ENCODE measurements at places on chromosomes 4 and X. TPM values are rescaled to one million over a fixed set of nuclear protein-coding genes. Genes with fewer than 3 reads are reported as not detected.

DNA sequence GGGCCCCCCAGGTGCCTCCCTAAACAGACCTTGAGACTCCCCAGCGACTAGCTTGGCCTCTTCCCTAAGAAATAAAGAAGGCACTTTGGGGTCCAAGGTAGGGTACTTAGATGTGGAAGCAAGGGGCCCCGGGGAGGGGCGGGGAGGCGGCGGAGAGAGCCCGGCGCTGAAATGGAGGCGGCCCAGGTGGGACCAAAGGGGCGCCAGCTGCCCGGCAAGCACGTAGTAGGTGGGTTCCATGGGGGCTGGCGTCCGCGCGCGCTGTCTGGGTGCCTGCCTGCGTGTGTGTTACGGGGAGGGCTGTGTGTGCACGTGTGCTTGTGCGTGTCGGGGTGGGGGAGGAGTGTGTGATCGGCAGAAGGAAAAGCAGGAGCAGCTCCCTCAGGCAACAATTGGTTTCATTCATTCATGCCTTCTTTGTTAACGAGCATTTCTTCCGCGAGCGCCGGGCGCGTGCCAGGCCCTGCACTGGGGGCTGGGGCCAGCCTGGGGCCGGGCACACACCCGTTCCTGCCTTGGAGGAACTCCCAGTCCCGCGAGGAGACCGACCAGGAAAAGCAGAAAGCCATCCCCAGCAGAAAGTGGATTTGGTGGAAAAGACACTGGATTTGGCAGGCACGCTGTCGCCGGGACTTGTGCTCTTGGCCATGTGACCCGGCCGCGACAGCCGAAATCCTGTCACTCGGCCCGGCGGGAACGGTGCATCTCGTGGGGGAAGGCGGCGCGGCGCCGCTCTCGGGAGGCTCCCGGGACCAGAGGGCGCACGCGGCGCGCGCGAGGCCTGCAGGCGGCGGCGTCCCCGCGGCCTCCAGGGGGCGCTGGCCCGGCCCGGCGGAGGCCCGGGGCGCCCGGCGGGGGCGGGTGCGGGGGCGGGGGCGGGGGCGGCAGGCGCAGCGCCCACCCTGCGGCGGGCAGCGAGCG, 3.3 kb upstream of the DUSP9 start:
- no peak for DNase-seq

DNA sequence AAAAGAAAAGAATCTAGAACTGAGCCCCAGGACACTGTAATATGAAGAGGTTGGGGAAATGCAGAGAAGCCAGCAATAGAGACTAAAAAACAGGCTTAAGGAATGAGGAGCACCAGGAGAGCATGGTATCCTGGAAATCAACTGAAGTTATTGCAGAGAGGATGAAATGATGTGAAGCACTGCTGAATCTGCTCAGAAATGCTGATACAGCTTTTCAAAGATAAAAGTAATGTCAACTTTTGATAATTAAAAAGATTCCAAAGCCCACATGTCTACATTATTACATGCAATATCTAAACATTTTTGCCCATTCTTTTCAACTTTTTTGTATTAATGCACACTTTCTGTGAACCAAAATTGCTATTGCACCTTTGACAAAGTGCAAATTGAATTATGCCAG, 718.4 kb downstream of the ADGRL3 start:
- DNase-seq, result no peak

DNA sequence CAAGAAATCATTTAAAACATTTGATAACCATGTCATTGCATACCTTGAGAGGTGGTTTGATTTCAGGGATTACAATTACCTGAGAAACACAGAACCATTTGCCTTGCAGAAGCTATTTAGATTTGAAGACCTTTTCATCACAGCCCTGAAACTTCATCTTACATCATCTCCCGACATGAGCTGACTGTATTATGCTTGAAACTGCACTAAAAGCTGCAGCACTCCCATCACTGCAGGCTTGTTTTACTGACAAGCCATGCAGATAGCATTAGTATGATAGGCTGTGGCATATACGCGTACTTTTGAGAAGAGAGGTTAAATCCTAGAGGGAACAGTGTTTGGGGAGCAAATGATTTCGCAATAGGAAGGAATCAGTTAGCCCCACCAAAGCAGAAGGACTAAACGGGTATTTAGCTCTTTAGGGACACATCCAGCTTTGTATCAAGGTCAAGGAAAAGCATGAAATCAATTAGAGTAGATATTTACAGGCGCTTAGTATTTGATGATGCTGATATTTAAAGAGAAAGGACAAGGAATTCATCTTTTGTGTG, 133.2 kb upstream of the DIAPH2 start:
- no peak for DNase-seq

S100P gene
- 0.17 TPM for total RNA-seq

WAS gene
- total RNA-seq, result not detected

TTC29 gene
- not detected for total RNA-seq

SAT1 gene
- 453 TPM for total RNA-seq

DNA sequence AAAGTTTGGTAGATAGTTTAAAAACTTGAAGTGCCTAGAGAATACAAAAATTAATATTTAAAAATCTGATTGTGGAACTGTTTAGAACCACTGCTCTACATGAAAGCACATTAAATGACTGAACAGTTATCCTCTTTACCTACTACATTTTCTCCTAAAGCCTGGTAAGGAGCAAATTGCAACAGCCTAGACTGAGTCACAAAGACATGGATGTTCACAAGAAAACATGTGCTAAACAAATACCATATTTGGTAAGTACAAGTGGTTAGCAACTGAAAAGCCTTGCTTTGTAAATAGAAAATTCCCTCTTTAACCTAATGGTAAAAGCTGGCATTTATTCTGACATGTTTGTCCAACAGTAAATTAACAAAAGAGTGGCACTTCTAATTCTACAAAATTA, 203.1 kb downstream of the FBXO8 start:
- DNase-seq, result no peak

DNA sequence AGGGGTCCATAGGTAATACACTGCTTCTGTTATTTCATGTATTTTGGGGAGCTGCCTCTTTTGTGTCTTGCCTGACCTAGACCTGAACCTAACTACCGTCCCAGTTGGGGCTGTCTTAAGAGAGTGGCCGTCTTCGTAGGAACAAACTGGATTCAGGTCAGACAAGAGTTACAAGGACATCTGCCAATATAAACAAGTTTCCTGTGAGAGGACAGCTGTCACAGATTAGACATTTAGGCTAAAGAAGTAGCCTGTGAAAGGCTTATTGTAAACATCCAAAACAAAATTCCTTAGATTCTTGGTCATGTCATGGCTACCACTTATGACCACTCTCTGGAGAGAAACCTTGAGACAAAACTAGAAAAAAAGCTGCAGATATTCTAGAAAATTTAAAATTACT, 797.6 kb upstream of the AADAT start:
- DNase-seq, result no peak

- peak; percentile 9 for DNase-seq
Observed at GRCh38 chr4:54032558-54033135, 31.8 kb downstream of the CHIC2 start.

GRCh38 chr4:56879996-56880395, 27.7 kb upstream of the REST start:
- DNase-seq, result no peak

DNA sequence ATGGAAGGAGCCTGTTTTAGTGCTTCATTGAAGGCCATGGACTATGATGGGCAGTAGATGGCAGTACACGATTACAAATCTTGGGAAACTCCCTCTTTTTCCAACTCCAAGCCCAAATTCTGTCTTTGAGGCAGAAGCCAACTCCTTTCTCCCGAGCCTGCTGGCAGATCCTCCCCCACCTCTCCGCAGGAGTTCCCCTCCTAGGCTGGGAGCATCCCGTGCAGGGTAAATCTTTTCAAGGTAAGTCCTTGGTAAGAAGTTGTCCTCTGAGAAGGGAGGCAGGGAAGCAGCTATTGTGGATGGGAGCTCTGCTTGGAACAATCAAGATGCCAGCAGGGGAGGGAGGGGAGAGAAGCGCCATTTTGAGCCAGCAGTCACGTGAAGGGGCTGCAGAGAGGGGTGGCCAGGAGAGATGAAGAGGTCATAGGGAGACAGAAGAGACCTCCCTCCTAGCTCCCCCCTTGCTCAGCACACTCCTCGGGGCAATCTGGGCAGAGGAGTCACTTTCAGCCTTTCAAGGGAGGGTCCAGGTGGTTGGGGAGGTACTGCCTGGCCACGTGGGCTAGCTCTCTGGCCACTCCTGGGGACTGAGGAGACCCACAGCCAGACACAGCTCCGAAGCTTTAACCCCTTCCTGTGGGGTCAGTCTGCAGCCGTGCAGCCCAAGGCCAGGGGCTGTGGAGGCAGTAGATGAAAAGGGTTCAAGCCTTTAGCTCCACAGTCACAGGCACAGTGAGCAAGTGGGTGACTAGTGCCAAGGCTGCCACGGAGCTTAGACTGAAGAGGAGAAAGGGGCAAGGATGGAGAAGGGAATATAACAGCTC, 9.6 kb downstream of the CC2D2A start:
- DNase-seq, result peak; percentile 76

- peak; percentile 84 for DNase-seq
Observed at GRCh38 chr4:39037491-39037825, 5.2 kb upstream of the TMEM156 start.

- no peak for DNase-seq
Observed at GRCh38 chrX:111322231-111322855, 52.1 kb upstream of the CAPN6 start.

- DNase-seq, result peak; percentile 72
Observed at GRCh38 chr4:6574747-6575502, at the start of gene MAN2B2. MAN2B2 (plus strand) TSS chr4:6575189; CDS start chr4:6575211, 22 bp downstream.

DNA sequence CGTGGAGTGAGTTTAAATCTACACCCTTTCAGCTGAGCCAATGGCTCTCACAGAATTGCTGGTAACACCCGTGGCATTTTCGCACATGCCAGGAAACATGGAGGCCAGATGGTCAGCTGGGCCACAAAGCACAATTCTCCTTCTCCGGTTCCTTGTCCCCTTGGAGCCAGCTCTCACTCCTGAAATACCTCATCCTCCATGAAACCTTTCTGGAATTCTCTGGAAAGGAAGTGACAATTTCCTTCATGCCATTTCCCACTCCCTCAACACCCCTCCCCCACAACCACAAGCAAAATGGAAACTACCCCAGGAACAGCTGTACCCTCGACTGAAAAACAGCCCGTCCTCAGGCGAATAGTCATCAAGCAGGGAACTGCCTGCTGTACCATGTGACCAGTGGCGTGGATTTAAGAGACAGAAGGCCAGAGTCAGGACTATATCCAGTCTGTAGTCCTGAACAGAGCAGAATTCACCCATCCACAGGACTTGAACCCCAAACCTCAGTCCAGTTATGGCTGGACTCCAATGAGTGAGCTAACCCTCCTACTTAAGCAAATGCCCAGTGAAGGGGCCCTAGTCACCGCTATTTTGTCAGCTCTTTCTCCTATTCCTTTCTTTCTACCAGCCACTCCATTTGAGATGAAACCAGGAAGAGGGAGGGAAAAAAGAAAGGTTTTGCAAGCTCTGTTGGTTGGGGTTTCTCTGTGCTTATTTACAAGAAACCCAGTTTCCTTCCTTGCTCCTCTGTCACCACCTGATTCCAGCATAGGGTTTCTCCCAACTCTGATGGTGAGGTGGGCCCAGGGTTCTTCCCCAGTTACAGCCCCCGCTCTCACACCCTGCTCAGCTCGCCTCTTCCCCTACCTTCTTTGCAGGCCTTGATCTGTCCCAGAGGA, 24.5 kb downstream of the ELF4 start:
- DNase-seq, result no peak

GRCh38 chr4:41072021-41072777, 142.1 kb downstream of the APBB2 start:
- DNase-seq, result no peak

DNA sequence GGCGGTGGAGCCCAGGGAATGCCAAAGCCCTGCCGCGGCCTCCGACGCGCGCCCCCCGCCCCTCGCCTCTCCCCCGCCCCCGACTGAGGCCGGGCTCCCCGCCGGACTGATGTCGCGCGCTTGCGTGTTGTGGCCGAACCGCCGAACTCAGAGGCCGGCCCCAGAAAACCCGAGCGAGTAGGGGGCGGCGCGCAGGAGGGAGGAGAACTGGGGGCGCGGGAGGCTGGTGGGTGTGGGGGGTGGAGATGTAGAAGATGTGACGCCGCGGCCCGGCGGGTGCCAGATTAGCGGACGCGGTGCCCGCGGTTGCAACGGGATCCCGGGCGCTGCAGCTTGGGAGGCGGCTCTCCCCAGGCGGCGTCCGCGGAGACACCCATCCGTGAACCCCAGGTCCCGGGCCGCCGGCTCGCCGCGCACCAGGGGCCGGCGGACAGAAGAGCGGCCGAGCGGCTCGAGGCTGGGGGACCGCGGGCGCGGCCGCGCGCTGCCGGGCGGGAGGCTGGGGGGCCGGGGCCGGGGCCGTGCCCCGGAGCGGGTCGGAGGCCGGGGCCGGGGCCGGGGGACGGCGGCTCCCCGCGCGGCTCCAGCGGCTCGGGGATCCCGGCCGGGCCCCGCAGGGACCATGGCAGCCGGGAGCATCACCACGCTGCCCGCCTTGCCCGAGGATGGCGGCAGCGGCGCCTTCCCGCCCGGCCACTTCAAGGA, at the start of gene FGF2:
TSS of gene FGF2 (plus strand) at position 279 of the 705 bp plus-strand sequence. CDS start at position 623, 344 bp downstream.
- DNase-seq, result peak; percentile 33

- DNase-seq, result no peak
Observed at GRCh38 chr4:113457886-113458285, 303.7 kb downstream of the CAMK2D start.

DNA sequence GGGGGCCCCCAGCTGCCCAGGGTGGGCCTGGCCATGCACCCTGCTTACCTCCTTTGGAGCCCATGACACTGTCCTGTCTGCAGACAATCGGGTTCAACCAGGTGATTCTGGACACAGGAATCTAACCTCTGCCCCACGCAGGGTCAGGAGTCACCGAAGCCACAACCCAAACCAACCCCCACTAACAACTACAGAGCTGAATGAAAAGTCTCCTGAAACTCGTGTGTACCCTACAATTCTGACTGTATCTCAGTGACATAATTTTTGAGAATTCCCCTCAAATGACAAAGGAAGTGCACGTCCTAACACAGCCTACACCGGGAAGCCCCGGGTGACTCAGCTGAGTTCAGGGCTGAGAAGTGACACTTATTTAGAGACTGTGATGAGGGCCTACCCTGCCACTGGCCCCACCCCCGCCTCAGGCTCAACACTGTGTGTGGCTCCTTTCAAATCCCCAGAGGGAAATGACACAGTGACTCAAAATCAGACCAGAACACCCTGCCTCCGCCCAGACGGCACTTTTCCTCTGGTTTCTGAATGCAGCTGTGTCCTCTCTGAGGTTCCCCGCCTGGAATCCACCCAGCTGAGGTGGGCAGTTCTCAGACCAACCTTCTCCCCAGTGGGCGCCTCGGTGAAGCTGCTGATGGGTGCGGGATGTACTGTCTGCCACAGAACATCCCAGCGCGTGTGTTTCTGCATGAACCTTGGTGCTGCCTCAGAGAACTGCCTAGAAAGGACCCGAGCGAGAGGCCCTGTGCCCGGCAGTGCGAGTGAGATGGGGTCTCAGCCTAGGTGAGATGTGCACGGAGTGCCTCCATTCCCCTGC, 9.9 kb downstream of the TNIP2 start:
- peak; percentile 94 for DNase-seq

- no peak for DNase-seq
Observed at GRCh38 chrX:9166584-9166944, 132.6 kb upstream of the FAM9B start.

PF4V1 gene
- not detected for total RNA-seq

ADGRG2 gene
- total RNA-seq, result 0.17 TPM

HSFX4 gene
- not detected for total RNA-seq

GRCh38 chr4:35511851-35512250, 732.5 kb downstream of the ARAP2 start:
- peak; percentile 6 for DNase-seq

GRCh38 chr4:42787079-42787463, 105.4 kb upstream of the GRXCR1 start:
- no peak for DNase-seq
